ENCODE measurements at places on chromosomes 3 and 15. TPM values are rescaled to one million over a fixed set of nuclear protein-coding genes. Genes with fewer than 3 reads are reported as not detected.
A peak's percentile ranks its signal among the peaks of the same experiment; 100 is the strongest.

DNA sequence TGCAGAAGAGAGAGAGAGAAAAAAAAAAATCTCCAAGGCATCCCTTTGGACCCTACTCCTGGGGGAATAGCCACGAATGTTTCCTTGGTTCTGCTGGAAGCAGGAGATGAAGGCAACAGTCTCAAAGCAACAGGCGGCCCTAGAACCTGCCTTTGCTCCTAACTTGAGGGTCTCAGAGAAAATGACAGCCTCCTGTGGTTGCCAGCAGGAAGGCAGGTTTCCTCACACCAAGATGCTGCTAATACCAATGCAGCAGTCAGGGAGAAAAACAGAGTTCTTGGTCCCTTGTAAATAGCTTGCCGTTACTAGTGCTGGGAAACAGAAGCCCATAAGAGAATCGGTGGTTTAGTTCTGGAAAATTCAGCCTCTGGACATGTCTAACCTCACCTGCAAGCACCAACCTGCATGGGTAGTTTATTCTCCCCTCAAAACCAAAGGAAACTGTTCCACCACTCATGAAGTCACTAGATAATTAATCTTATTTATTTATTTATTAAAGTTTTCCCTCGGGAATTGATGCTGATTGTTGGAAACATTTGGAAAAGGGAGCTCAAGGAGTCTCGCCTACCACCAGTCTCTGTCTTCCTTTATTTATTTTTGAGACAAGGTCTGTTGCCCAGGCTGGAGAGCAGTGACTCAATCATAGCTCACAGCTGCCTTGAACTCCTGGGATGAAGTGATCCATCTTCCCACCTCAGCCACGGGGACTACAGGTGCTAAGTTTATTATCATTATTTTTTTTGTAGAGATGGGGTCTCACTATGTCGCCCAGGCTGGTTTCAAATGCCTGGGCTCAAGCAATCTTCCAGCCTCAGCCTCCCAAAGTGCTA is 883 bp upstream of the FRMD4B start:
- DNase-seq = peak; percentile 34

DNA sequence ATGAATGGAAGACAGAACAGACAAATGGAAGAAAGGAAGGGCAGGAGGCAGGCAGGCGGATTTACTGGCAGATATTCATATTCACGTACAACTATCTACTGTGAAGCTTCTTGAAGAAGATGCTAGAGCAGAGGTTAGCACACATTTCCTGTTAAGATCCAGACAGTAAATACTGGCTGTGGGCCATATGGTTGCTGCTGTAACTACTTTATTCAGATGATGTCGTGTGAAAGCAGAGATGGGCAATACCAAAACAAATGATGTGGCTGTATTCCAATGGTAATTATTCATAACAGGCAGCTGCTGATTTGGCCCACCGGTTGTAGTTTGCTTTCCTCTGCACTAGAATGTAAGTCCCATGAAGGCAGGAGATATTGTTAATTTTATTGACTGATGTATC is 115.7 kb upstream of the PRTG start:
- peak; percentile 2 for DNase-seq

DNA sequence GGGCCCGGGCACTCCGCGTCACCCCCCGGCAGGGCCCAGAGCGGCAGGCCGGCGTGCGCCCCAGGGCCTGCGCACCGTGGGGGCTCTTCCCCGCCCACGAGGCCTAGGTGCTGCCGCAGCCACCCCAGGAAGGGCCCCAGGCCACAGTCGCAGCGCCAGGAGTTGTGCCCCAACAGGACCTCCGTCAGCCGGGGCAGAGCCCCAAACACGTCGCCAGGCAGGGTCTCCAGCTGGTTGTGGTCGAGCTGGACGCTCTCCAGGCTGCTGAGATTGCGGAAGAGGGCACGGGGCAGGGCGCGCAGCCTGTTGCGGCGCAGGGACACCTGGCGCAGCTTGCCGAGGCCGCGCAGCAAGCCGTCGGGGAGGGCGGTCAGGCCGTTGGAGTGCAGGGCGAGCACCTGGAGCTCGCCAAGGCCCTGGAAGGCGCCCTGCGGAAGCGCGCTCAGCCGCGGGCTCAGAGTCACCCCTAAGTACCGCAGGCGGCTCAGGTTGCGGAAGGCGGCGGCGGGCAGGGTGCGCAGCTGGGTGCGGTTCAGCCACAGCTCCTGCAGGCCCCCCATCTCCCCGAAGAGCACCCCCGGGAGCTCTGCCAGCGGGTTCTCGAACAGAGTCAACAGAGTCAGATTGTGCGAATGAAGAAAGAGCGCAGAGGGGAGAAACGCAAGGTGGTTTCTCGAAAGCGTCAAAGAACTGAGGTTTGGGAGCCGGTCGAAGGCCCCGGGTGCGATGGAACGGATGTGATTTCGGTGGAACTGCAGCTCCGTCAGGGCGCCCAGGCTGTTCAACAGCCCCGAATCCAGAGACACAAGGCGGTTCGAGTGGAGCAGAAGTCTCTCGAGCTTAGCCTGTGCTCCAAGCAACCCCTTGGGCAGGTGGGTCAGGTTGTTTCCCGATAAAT is 2.0 kb downstream of the GP5 start:
- no peak for DNase-seq

GRCh38 chr3:80439490-80439889 is 671.7 kb upstream of the ROBO1 start:
- no peak for DNase-seq

DNA sequence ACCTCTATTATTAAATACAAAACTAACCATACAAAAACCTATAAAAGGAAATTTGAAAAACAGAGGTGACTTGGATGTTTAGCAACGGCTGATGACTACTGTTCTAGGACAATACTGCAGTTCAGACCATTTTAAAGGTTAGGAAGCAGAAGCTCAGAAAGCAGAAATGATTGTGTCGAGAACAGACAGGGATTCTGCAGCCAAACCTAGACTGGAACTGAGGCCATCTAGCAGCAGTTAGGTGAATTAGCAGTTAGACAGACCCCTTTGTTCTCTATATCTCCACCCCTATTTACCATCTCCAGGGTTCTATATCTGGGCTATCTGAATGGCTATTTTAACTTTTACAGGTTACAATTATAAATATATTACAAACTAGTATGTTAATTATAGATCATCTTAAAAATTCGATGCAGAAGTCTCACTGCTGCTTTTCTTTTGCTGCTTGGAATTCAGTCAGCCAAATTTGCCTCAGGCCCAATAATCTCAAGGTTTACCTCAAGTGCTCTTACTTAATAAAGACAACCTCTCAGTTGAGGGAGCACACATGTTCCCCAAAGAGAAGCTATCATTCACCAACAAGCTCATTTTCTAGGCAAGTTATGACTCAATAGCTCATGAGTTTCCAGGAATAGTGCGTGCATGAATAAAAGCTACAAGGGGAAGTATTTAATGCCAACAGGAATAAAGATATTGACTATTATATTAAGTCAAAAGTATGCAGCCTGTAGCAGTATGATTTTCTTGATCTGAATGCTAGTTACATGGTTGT is 9.3 kb upstream of the IL1RAP start:
- peak; percentile 31 for DNase-seq

FOXP1 gene
- total RNA-seq = 51.1 TPM

GALNT15 gene
- total RNA-seq = 10.2 TPM

MEIS2 gene
- total RNA-seq = 10.3 TPM

ANKRD34C gene
- total RNA-seq = not detected

PCBP4 gene
- total RNA-seq = 26.4 TPM

All from MCF 10A (cell line).